Hair follicular keratinocyte (primary cell): ENCODE measurements at places on chromosomes 2 and 18. TPM values are rescaled to one million over a fixed set of nuclear protein-coding genes. Genes with fewer than 3 reads are reported as not detected.

The ZAP70 gene
- not detected in 2 replicates for total RNA-seq

The STEAP3 gene
- 34.9 and 35.5 TPM in 2 replicates for total RNA-seq

The MRPL30 gene
- 42.2 and 44.1 TPM in 2 replicates for total RNA-seq

The PFN4 gene
- total RNA-seq, result 0.39 TPM in 1 of 2 replicates, not detected in the other

The SLC11A1 gene
- 0.08 TPM in 1 of 2 replicates, not detected in the other for total RNA-seq

The GTF2A1L gene
- total RNA-seq, result 0.31 TPM in 1 of 2 replicates, not detected in the other

The ZNF396 gene
- 0.08 and 0.15 TPM in 2 replicates for total RNA-seq
